ENCODE measurements at places on chromosomes 7 and 10.

DNA sequence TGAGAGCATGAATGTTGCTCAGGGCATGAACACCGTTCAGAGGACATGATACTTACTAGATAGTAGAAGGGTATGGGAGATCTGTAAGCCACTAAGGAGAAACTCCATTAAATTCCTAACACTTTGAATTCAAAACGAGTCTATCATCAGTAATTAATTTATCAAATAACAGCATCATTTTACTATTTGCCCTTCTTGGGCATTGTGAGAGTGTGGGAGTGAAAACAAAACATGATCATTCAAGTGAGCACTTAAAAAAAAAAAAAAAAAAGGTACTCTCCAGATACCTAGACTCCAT, 20.5 kb upstream of the ASB15 start:
- DNase-seq = no peak

DNA sequence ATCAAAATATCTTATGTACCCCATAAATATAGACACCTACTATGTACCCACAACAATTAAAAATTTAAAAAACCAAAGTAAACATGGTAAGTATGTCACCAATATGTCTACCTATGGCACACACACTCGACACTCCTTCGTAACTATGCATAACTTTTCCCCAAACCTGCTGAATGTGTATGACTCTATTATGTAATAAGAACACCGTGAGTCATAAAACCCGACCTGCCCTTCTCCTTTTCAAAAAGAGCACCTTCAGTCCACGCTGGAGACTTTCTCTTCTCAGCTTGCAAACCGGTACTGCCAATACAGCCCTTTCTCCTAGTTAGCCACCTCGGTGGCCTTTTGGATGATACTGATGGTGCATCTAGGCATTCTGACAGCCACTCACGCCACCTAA, 186.3 kb downstream of the PRPF18 start:
- no peak for DNase-seq

DNA sequence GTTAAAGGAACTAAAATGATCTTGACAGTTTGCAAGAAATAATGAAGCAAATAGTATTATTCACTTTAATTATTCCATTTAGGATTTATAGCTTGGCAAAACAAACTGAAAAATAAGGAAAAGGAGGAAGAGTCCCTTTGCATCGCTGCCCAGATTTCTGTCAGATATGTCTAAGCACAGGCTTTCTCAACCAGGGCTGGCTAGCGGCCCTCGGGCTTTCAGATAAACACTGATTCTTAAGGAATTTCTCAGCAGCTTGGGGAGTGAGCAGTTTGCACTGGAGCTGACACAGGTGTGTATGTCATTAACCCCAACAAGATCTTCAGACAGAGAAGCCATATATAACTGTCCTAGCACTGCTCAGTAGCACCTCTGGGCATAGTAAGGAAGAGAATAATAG, 47.9 kb upstream of the SEMA3D start:
- no peak for DNase-seq

DNA sequence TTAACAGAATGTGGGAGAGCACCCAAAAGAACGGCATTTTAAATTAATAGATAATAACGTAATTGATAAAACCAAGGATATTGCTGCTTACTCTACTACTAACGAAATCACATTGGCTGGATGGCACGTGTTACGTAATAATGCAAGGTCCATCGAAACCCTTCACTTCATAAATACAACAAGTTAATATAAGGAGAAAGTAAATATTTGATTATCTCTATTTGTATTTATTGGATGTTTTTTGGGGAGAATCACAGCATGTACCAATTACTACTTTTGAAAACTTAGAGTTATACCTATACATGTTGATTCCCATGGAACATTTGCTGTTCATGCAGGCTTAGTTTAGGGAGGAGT, 1.6 kb downstream of the PRKG1 start:
- no peak for DNase-seq

GRCh38 chr7:91614431-91614830, 266.1 kb downstream of the MTERF1 start:
- DNase-seq = no peak

DNA sequence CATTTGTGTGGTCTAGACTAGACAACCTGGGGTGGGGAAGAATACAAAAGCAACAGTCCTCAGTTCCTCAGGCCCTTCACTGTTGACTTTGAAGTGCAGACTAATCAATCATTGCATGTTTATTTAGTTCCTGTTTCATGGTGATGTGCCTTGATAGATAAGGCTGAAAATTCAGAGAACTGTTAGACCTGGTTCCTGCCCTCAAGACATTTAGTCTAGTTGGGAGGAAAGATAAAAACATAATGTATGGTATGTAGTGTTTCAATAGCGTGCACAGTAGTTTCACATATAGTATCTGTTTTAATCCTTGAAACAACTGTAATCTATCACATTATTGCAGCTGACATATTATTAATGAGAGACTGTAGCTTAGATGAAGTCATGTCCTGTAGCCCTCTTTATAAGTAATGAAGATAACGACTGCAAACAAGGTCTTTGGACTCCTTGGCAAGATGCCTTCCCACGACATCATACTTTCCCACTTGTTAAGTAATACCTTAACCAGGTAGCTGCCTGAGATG, 124.0 kb downstream of the CELF2 start:
- no peak for DNase-seq

Data from activated CD4-positive, CD25-positive, alpha-beta regulatory T cell (primary cell).